Stimulated activated CD4-positive, alpha-beta T cell treated with anti-CD3 and anti-CD28 coated beads, Interleukin-4, amount 100 ng/mL, for 24 hours (primary cell): ENCODE measurements at places on chromosomes 2 and 18.

DNA sequence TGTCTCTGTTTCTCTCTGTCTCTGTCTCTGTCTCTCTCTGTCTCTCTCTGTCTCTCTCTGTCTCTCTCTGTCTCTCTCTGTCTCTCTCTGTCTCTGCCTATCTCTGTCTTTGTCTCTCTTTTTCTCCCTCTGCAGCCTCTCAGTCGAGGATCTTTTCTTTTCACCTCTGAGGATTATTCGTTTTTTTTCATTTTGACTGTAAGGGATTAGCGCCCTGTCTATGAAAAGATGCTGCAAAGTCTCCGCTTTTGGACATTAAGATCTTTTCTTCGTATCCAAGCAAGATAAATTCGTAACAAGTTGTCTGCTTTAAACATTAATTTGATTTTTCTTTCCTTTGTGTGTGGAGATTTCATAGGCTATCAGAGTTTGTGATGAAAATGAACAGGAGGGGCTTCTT lies 191.2 kb upstream of the TPO start:
- no peak for DNase-seq

DNA sequence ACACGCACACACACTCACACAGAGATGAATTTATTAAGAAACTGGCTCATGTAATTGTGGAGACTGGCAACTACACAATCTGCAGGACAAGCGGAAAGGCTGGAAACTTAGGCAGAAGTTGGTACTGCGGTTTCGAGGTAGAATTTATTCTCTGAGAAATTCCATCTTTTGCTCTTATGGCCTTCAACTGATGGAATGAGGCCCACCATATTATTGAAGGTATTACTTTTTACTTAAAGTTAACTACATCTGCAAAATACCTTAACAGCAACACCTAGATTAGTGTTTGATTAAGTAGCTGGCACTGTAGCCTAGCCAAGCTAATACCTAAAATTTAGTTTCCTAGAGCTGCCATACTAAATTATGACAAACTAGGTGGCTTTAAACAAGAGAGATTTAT lies 384.0 kb upstream of the UBE2E3 start:
- no peak for DNase-seq

- DNase-seq = no peak
These were observed 186.1 kb upstream of the RBMS1 start for GRCh38 chr2:160679686-160680085.

GRCh38 chr2:226179010-226179409 lies 620.6 kb downstream of the IRS1 start:
- no peak for DNase-seq

- DNase-seq = peak; percentile 18
These were observed 32.3 kb upstream of the NEB start for GRCh38 chr2:151766437-151767153.

DNA sequence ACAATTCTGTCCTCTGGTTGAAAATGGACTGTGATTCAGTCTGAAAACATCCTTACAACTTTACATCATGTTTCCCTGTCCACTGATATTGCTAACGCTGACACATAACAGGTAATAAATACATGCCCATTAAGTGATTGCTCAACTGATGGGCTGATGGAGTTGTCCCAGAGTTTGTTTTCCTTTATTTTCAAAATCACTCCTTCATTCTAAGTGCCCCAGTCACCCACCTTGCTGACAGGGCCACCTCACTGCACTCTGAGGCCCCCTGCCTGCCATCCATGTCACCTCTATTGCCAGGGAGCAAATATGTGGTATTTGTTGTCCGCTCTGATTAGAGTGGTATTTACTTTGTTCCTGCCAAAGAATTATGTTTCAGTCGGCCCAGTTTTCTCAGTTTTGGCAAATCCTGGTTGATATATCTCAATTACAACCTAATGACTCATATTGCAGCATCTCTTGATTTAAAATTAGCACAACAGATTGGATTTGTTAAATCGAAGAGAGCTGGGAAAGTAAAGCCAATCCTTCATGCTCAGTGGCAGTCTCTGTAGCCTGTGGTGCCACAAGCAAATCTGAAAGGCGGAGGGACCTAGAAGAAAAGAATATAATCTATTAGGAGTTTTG lies 105.1 kb downstream of the RDH14 start:
- no peak for DNase-seq

DNA sequence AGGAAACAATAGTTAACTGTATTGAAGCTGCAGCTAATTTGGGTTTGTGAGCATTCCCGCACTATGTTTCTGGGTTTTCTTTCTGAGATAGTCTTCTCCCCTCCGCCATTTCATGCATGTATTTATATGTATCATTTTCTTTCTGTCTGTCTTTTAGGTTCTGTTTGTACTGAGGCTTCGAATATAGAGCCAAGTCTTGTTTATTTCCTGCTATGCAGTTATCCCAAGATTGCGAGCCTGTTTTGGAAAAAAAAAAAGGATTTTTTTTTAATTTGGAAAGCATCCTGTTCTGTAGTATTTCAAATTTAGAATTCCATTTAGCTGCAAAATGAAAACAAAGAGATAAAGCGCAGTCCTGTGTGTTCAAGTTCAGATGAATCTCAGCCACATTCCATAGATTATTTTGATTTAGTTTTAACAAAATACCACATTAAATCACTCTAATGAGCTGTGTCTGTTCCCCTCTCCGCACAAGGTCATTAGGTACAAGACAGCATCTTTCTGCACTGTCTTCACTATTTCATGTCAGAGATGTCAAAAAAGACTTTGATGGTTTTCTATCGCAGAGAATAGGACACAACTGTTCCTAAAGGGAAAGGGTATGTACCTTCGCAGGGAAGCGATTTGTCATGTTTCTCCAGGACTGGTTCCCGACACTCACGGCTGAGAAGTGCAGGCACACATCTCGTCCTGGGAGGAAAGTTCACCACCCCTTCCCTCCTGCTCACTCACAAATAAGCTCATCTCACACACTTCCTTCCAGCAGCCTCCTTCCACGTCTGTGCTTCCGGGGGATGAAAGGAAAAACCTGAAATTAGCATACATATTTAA lies 443.4 kb downstream of the ZNF516 start:
- DNase-seq = no peak

- DNase-seq = peak; percentile 14
These were observed 91.1 kb downstream of the INHBB start for GRCh38 chr2:120436885-120437603.

DNA sequence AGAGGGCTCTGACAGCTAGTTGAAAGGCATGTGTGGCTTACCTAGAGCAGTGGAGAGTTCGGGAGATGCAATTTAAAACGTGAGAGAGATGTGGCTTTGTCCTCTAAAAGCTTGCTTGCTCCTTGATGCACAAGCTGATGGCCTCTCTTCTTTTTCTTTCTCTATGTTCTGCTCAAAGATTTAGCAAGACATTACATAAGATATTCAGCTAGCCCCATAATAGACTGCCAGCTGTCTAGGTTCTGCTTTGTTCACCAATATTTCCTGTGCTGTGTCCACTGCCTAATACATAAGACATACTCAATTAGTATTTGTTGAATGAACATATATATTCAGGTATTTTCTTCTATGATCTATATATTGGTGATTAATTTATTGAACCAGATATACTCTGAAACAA lies 31.1 kb downstream of the SPATS2L start:
- DNase-seq = no peak

DNA sequence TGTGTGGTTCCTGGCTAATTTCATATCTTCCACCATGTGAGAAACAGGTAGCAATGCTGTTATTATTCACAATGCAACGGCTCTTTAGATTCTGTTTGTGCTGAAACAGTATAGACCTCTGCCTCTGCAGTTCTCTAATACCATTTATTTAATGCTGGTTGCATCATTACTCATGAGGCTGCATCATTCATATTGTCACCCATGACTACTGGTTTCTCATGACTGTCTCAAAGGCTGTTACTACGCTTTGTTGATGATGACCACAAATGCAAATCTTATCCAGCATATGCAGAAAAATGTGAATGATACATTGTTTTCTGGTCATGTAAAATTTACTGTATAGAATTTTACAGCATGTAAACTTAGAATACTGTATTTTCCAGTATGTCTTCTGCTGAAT lies 22.5 kb downstream of the CAVIN2 start:
- DNase-seq = no peak

DNA sequence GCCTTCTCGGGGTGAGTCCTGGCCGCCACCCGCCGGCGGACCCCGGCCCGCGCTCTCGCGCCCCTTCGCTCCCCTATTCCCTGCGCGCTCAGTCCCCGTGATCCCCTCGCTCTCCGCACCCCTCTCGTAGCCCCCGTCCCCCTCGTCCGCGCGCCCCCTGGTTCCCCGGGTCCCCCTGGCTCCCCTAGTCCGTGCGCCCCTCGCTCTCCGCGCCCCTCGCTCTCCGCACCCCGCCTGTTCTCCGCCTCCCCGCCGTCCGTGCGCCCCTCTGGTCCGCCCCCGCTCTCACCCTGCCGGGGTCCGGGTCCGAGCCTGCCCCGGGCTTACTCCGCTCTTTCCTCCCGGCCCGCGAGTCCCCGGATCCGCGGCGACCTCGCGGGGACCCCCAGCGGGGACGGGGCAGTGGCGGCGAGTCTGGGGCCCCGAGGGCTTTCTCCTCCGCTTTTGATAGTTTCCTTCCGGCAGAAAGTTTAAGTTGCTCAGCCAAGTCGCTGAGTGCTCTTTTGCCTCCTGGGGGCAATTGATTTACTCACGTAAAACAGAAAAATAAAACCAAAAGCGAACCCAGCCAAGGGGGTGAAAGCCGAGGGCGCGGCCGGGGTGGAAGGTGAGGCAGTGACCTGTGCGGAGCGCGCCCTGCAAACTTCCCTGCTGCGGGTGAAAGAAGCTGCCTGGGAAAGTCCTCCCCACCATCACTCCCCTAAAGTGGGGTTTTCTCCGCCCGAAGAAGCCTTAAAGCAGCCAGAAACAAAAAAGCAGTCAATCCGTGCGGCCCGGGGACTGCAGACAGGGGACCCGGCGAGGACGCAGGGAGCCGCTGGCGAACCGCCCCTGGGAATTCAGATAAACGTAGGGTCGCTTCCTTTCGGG lies 568 bp downstream of the RAB31 start:
- no peak for DNase-seq

- DNase-seq = no peak
These were observed 197.2 kb downstream of the ACKR3 start for GRCh38 chr2:236766850-236767249.

DNA sequence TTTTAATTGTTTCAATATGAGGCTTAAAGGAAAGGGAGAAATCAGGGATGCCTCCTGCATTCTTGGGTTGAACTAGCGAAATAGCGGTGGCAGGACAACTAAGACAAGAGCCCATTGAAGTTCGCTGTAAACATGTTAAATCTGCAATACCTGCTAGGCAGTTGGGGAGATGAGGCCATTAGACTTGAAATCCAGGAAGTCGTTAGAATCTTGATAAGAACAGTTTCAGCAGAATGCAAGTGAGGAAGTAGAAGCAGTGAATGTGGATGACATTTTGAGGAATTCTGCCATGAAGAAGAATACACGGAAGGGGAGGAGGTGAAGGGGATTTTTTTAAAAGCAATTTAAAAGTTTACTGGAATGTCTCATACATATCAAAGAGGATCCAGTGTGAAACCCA lies 109.7 kb downstream of the LPIN1 start:
- no peak for DNase-seq

DNA sequence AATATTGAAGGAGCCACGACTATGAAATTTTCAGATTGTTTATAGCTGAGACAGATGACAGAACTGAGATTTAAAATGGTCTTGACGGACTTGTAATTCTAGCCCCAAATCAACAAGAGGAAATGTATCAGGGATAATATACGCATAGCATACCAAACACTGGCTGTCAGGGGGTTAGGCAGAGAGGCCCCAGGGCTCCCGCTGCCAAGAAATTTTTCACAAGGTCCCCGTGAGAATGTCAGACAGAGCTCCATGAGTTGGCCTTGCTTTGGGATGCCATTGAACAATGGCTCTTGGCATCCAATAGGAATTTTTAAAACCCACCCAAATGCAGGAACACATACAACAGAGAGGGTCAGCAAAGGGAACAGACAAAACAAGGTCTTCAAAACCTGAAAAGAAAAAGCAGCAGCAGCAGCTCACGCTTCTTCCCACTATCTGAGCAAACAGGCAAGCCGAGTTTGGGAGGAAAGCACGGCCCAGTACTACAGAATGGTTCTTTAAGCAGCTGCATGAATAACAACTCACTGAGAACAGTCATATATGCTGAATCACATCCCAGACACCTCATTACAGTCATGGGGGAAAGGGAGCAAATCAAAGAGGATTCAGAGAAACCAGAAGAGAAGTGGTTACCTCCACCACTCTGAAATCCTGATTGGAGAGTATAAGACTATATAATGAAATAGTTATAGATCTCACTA lies 445.6 kb downstream of the RND3 start:
- no peak for DNase-seq

DNA sequence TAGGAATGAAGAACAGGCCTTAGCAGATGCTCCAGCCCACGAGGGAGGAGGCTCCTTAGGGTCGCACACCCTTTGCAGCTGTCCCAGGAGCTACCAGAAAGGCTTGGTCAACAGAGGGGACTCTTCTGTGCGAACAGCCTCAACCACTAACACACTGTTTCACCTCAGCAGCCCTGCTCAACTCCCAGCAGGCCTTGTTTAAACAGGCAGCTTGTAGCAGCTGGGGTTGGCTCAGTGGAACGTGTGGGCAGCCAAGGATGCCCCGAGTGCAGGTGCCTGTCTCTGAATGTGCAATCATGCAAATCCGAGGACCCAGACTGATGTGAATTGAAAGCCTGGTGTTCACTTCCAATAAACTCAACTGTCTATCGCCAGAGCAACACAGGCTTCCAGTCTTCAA lies 88.7 kb upstream of the CXCR4 start:
- DNase-seq = peak; percentile 24

GRCh38 chr2:132583666-132584360 lies 86.2 kb downstream of the LYPD1 start:
- DNase-seq = no peak

DNA sequence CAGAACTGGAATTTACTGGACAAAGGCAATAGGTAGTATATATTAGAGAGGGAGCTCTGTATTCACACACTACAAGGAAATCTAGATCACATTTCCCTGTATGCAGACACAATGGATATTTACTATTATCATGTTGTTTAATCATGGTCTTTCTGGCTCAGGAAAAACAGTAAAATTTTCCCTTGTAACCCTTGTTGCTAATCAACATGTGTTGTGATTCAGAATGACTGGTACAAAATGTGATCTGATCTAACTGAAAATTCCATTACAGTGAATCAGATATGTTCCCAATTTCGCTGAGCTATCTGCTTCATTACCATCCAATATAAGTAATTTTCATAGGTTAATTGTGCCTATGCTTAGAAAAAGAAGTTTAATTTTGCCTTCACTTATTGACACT lies 1109.7 kb downstream of the LRP1B start:
- DNase-seq = no peak

DNA sequence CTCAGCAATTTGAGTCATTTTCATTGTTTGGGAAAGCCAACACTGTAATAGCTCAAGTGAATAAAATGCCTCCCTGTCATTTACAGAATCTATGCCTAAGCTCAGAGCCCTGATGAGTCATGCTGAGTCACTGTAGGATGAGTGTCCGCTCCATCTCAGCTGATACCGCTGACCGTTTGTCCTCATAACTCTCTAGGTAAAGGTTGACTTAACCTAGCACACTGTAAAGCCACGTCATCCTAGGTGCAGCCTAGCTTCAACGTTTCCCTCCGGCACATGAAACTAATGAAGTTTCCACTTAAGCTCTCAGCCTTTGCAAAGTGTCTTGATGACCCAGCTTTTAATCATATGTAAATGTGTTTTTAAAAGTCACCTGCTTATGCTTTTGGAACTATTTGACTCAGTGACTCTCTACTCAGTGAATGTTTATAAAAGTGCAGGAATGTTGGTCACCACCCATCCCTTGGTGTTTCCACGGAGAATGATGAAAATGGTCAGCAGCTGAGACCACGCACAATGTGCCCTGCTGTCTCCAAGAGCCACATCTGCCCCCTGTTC lies 154.0 kb downstream of the PMAIP1 start:
- no peak for DNase-seq
